GM12892 (cell line): ENCODE measurements at places on chromosomes 5 and 9.

GRCh38 chr9:124475158-124475867, 25.1 kb downstream of the ADGRD2 start:
- no peak for DNase-seq

GRCh38 chr9:6413365-6414246, 607 bp downstream of the UHRF2 start:
- DNase-seq = no peak

DNA sequence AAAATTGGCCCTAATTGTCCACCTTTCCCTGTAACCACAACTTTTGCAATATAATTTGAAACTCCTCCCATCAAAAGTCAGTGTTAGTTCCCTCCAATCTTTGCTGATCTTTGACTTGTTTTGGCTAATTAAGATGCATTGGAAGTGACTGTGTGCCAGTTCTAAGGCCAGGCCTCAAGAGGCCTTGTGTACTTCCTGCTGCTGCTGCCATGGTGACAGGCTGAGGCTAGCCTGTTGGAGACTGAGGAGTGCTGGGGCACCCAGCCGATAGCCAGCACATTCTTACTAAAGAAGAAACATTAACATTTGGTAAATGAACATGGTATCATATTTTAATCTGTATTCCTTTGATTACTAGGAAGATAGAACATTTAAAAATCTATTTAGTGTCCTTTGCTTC, 86.5 kb downstream of the SREK1 start:
- no peak for DNase-seq

- DNase-seq = no peak
These were observed 394.6 kb upstream of the ARRDC3 start for GRCh38 chr5:91777671-91778070.

- no peak for DNase-seq
These were observed 111.7 kb upstream of the ACOT12 start for GRCh38 chr5:81505672-81506071.

- DNase-seq = no peak
These were observed 61.9 kb downstream of the NSD1 start for GRCh38 chr5:177195307-177195952.

GRCh38 chr5:65084795-65085515, 316.2 kb downstream of the CWC27 start:
- DNase-seq = no peak

GRCh38 chr5:110754181-110754580, 15.4 kb downstream of the SLC25A46 start:
- DNase-seq = no peak

- DNase-seq = no peak
These were observed 1.6 kb upstream of the ANXA2R start for GRCh38 chr5:43041669-43042175.

GRCh38 chr5:12250454-12250853, 346.2 kb upstream of the CTNND2 start:
- no peak for DNase-seq

GRCh38 chr5:14450742-14451141, 130.8 kb upstream of the OTULINL start:
- no peak for DNase-seq

DNA sequence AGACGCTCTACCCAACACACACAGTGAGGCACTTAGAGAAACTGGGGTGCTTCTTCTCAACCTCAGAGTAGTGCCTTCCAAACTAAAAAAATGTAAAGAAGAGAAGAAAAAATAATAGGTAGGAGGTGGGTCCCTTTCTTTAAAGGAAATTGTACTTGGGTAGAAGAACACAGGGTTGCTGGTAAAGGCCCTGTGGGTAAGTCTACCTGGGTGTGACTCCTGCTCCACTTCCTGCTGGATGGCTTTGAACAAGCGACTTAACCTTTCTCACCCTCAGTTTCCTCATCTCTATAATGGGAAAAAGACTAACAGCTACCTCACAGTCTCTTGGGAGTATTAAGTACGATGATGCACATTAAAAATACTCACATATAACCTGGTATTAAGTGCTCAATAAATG, 32.1 kb upstream of the GLRA1 start:
- no peak for DNase-seq

GRCh38 chr5:119079318-119079921, 8.5 kb downstream of the DMXL1 start:
- DNase-seq = no peak

GRCh38 chr5:78751872-78752271, 103.3 kb upstream of the LHFPL2 start:
- no peak for DNase-seq

GRCh38 chr9:77210116-77210515, 32.8 kb downstream of the VPS13A start:
- DNase-seq = no peak

DNA sequence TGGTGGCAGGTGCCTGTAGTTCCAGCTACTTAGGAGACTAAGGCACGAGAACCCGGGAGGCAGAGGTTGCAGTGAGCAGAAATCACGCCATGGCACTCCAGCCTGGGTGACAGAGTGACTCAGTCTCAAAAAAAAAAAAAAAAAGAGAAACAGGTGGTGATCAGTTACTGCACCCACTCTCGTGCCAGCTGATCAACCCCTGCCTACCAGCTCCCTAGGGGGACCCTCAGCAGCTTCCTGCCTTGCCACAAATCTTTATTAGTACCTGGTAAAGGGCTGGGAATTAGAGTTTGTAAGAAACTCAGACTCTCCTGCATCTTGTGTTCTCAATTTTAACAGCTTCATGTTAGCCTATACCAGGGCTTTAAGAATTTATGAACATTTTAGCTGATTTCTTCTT, 914.9 kb downstream of the EFNA5 start:
- no peak for DNase-seq

- no peak for DNase-seq
These were observed 148.7 kb downstream of the LURAP1L start for GRCh38 chr9:12923468-12924009.

GRCh38 chr5:36685631-36686288, 79.4 kb downstream of the SLC1A3 start:
- DNase-seq = no peak

DNA sequence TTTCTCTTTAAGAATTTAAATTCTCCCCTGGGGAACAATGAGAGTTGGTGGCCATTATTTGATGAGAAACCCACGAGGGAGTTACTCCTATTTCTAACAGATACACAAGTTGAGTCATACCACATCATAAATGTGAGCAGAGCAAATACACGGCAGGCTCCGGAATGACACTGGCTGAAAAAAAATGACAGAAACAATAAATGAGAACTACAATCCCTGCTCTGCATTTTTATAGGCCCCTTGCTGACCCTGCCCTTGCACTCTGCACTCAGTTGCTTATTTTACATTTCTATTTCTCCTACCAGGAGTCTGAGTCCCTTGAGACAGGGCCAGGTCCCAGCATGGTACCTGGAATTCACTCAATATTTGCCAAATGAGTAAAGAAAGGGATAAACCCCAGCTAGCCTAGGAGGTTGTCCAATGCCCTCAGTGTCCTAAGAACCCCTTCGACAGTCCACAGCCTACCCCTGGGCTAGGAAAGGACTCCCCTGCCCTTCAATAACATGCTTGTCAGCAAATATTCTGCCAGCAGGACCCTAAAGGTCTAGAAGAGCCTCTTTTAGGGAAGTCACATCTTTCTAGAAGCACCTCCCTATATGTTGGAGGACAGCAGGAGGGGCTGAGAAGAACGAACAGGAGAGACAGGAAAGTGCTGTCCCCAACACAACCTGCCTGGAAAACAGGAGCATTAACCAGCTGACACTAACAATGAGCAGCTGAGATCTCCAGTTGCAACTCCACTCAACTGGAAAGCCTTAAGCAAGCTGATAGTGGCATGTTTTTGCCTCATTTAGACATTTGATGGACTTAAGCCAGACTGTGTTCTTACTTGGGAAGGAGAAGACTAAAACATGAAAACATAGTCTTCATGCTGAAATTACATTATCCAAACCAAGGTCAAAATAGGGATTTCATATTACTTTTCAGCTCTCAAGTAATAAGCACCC, 191.2 kb downstream of the ACTL7B start:
- no peak for DNase-seq

DNA sequence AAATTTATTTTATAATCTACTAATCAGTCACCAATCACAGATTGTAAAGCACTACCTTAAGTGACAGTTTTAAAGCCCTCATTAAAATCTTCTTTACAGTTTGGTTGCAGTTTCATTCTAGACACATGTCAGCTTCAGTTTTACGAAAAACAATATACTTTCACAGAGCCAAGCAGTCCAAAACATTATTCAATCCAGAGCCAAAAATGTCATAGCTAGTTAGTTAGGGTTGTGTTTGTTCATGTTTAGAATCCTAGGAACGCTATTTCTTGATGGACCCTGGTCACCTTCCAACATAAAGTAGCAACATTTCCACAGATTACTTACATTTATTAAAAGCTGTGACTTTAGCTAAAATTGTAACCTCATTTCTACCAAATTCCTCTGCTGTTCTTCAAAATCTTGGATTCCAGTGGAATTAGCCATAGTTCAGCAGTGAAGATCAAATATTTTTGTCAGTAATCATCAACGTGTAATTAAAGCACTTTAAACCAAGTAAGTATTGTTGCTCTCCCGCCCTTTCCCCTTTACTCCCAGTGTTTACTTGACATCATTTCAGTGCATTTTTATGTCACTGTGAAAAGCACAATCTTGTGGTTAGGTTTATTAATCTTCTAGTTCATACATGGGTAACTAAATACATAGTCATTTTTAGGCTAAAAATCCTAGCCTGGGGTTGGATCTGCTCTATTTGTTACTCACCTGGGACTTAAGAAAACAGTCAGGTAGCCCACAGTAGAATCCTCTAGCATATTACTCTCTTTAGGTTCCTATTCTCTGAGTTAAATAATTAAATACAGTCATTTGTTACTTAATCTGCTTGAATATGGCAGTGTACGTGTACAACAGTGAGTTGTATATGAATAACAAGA, 74.3 kb downstream of the NIPBL start:
- no peak for DNase-seq

- DNase-seq = no peak
These were observed 45.4 kb downstream of the ENTREP1 start for GRCh38 chr9:69370430-69370829.

- DNase-seq = no peak
These were observed 7.5 kb downstream of the NDFIP1 start for GRCh38 chr5:142115937-142116614.

GRCh38 chr5:124996764-124997077, 250.3 kb upstream of the ZNF608 start:
- DNase-seq = no peak

GRCh38 chr9:134386951-134387831, 60.9 kb downstream of the RXRA start:
- no peak for DNase-seq

DNA sequence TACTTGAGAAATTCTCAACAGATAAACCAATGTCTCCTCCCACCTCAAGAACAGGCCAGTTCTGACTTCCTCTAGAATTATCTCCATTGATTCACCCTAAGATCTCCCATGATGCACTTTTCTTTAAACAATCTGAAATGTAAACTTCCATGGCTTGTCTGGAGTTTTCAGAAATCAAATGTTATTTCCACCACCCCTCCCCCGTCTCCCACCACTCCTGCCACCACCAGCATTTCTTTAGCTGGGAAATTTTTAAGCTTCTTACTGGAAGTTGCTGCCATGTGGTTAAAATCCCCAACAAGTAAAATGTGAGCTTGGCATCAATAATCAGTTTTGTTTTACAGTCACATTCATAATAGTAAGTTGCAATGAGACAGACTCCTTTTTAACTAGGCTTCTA, 32.8 kb upstream of the BASP1 start:
- DNase-seq = no peak

- DNase-seq = no peak
These were observed 854.3 kb upstream of the DMAC1 start for GRCh38 chr9:8653855-8654254.

GRCh38 chr9:89418474-89418845, 79.5 kb downstream of the SEMA4D start:
- no peak for DNase-seq

- no peak for DNase-seq
These were observed 485.2 kb downstream of the RAB3C start for GRCh38 chr5:59067956-59068656.

- no peak for DNase-seq
These were observed 193.1 kb downstream of the SLC12A2 start for GRCh38 chr5:128276537-128277216.

GRCh38 chr5:171725205-171725601, 60.4 kb upstream of the SMIM23 start:
- no peak for DNase-seq

GRCh38 chr5:32645246-32645645, 59.9 kb downstream of the SUB1 start:
- no peak for DNase-seq

GRCh38 chr5:5583832-5584231, 161.4 kb downstream of the ICE1 start:
- DNase-seq = no peak
